ENCODE measurements at places on chromosomes 2 and 18. TPM values are rescaled to one million over a fixed set of nuclear protein-coding genes. Genes with fewer than 3 reads are reported as not detected.

Gene ACMSD
- total RNA-seq: not detected

DNA sequence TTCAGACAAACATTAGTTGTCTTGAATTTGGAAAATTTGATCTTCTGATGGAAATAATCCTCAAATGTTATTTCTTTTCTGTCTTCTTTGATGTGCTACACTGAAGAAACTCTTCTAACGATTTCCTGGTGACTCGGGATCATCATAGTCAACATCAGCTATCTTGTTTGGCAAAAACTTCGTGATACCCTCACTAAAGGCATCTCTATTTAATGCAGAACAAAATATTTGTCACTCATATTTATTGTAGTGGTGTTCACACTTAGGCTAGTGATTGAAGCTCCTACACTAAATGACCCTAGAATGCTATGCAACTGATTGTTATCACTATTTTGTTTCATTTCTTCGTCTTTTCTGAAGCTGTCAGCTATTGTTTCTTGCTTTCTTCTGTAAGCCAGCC is 334.7 kb upstream of the ZEB2 start:
- no peak for DNase-seq
- H3K27ac ChIP-seq: no peak overlapping the region
- no peak overlapping the region for H3K4me3 ChIP-seq
- H3K27me3 ChIP-seq: no peaks in the 10 kb centered on the region
- peaks cover 2% of the 10 kb centered on the region for H3K36me3 ChIP-seq
- peaks cover 19% of the 10 kb centered on the region for H3K4me1 ChIP-seq

DNA sequence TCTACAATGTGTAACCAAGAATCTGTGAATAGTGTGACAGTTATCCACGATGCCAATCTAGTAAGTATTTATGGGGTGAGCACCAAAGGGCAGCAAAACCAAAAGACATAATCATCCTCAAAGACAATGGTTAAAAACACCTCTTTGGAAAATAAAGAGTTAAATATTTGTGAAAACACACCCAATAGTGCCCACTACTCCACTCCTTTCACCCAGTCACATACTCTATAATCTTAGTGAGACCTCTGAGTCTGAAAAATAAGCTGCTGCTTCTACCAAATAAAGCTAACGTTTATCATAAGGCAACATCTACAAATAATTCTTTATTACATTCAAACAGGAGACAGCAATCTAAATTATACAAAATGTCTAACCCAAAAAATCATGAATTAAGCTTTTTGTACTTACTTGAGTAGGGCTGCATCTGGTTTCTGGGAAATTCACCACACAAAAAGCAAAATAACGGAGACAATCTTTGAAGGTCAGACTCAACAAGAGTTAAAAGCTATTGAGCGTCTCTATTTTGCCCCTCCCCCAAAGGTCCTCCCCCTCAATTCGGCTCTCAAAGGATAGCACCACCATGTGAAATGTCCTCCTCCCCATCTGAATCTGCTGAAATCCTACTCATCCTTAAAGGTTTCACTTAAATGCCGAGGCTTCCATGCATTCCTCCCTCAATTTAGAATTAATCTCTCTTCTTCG is 2.0 kb downstream of the RAPH1 start:
- peaks cover 4% of the 10 kb centered on the region for H3K36me3 ChIP-seq
- H3K4me1 ChIP-seq: peaks cover 32% of the 10 kb centered on the region
- no peak overlapping the region for H3K27ac ChIP-seq
- peaks cover 25% of the 10 kb centered on the region for H3K27me3 ChIP-seq
- DNase-seq: no peak

GRCh38 chr2:238083919-238084318 is 16.2 kb upstream of the ESPNL start:
- H3K4me1 ChIP-seq: peaks cover 12% of the 10 kb centered on the region
- no peak for DNase-seq
- no peak overlapping the region for H3K4me3 ChIP-seq
- no peaks in the 10 kb centered on the region for H3K27me3 ChIP-seq
- no peak overlapping the region for H3K27ac ChIP-seq

GRCh38 chr2:194867328-194867727 is 789.7 kb upstream of the SLC39A10 start:
- no peak for DNase-seq
- H3K27me3 ChIP-seq: no peaks in the 10 kb centered on the region
- no peak overlapping the region for H3K27ac ChIP-seq
- 0 out of 2 replicates have a peak, but pooled peaks cover 2% of the 10 kb centered on the region for H3K4me1 ChIP-seq
- H3K4me3 ChIP-seq: no peak overlapping the region

Gene ARHGEF33
- total RNA-seq: 0.57 TPM

Gene TMEM17
- 1.2 TPM for total RNA-seq

GRCh38 chr18:3012136-3013023 is 564 bp downstream of the LPIN2 start:
- no peaks in the 10 kb centered on the region for H3K27me3 ChIP-seq
- H3K4me1 ChIP-seq: peaks cover 52% of the 10 kb centered on the region
- peak overlapping the region; percentile 96 for H3K27ac ChIP-seq
- H3K4me3 ChIP-seq: peak overlapping the region; percentile 95
- H3K36me3 ChIP-seq: peaks cover 22% of the 10 kb centered on the region

GRCh38 chr2:160269365-160269764 is 69.3 kb upstream of the ITGB6 start:
- H3K27ac ChIP-seq: no peak overlapping the region
- H3K27me3 ChIP-seq: peaks cover 24% of the 10 kb centered on the region
- DNase-seq: no peak
- H3K4me3 ChIP-seq: peak overlapping the region; percentile 72

- H3K36me3 ChIP-seq: no peaks in the 10 kb centered on the region
- peaks cover 27% of the 10 kb centered on the region for H3K4me1 ChIP-seq
- no peak overlapping the region for H3K27ac ChIP-seq
- H3K27me3 ChIP-seq: no peaks in the 10 kb centered on the region
- DNase-seq: no peak
Observed at GRCh38 chr2:172928756-172929155, 146.9 kb upstream of the MAP3K20 start.

DNA sequence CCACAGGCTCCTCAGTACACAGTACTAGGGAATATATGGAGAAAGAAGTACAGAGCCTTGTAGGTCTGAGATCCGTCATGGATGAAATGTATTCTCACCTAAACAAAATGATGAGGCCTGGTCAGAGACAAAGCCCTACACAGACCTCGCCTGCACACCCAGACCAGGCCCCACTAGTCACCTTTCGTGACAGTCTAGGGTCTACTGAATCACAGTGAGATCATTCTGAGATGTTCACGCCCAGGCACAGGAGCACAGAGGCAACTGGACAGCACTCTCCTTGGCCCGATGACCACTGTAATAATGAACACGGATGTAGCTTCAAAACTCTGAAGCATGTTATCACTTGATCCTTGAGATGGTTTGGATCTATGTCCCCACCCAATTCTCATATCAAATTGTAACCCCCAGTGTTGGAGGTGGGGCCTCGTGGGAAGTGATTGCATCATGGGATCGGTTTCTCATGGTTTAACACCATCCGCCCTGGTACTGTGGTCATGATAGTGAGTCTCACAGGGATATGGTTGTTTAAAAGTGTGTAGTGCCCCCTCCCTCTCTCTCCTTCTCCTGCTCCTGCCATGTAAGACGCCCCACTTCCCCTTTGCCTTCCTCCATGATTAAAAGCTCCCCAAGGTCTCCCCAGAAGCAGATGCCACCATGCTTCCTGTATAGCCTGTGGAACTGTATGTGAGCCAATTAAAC is 15.1 kb downstream of the DOCK10 start:
- H3K4me1 ChIP-seq: peaks cover 4% of the 10 kb centered on the region
- H3K27ac ChIP-seq: no peak overlapping the region
- H3K27me3 ChIP-seq: no peaks in the 10 kb centered on the region
- H3K36me3 ChIP-seq: no peaks in the 10 kb centered on the region
- no peak for DNase-seq
- H3K4me3 ChIP-seq: no peak overlapping the region

GRCh38 chr2:238843476-238843875 is 4.4 kb upstream of the TWIST2 start:
- no peak overlapping the region for H3K4me3 ChIP-seq
- H3K4me1 ChIP-seq: peaks cover 7% of the 10 kb centered on the region

DNA sequence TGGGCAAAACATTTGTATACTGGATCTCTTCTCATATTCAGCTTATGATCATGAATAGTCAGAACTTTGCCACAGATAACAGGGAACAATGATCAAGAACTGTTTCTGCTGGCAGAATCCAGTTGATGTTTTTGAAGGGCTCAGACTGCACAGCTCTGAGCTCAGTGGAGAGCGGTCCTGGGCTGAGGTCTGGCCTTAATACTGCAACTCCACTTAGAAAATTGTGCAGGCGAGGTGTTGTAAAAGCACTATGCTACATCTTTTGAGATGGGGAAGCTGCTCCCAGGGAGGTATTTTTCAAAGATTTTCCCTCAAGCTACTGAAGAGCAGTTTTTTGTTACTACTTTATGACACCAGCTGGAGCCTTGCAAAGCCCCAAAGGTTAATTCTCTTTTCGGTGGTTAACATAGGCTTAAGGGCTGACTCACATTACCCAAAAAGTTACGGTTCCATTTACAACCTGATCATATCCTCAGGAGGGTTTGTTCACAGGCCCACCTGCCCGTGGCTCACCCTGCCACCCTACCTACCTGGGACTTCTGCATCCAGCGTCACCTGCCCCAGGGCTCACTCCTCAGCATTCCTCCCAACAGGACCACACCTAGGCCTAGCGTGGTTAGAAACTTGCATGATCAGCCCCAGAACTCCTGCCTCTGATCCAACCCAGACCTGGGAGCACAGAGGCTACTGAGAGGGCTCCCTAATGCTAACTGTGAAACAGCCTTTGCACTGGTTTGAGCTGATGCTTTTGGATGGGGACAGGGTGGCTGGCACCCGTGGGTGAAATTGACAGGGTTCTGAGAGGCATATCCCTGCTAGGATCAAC is 114.4 kb downstream of the NCK2 start:
- H3K27ac ChIP-seq: no peak overlapping the region
- peaks cover 17% of the 10 kb centered on the region for H3K36me3 ChIP-seq
- DNase-seq: no peak
- no peak overlapping the region for H3K4me3 ChIP-seq
- H3K4me1 ChIP-seq: peaks cover 53% of the 10 kb centered on the region

Measured in WTC11 (cell line).